HepG2 (cell line): ENCODE measurements at places on chromosomes 1 and 21. TPM values are rescaled to one million over a fixed set of nuclear protein-coding genes. Genes with fewer than 3 reads are reported as not detected.

- H3K27me3 ChIP-seq, result no peaks in the 10 kb centered on the region; the same call in 2 of the 3 replicates
- H3K27ac ChIP-seq, result no peak overlapping the region
- DNase-seq, result no peak
- H3K4me3 ChIP-seq, result no peak overlapping the region
- peaks cover 65% of the 10 kb centered on the region for H3K4me1 ChIP-seq
- H3K36me3 ChIP-seq, result no peaks in the 10 kb centered on the region
Measured at GRCh38 chr1:111596499-111596898, 23.1 kb upstream of the RAP1A start.

GRCh38 chr1:88961081-88961480, 31.3 kb downstream of the KYAT3 start:
- peaks cover 2% of the 10 kb centered on the region; the same call in 1 of the 2 replicates for H3K36me3 ChIP-seq
- no peak overlapping the region for H3K4me3 ChIP-seq
- H3K4me1 ChIP-seq, result no peaks in the 10 kb centered on the region

DNA sequence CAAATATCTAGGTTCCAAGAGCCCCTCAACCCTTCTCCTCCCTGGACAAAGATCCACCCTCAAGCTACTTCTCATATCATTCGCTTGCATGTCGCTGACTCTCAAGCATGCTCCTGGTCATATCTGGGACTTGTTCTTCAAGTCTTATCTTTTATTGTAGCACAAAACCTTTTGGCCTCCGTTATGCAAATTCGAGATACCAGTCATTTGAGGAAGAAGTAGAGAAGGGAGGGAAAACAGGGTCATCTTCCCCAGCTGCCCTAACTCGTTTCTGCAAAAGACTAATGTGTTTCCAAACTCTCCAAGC, 63.8 kb upstream of the ETS2 start:
- no peak overlapping the region for H3K4me3 ChIP-seq
- no peaks in the 10 kb centered on the region for H3K36me3 ChIP-seq
- DNase-seq, result no peak
- H3K4me1 ChIP-seq, result peaks cover 15% of the 10 kb centered on the region

The SERPINC1 gene
- 107 and 205 TPM in 2 replicates for total RNA-seq

DNA sequence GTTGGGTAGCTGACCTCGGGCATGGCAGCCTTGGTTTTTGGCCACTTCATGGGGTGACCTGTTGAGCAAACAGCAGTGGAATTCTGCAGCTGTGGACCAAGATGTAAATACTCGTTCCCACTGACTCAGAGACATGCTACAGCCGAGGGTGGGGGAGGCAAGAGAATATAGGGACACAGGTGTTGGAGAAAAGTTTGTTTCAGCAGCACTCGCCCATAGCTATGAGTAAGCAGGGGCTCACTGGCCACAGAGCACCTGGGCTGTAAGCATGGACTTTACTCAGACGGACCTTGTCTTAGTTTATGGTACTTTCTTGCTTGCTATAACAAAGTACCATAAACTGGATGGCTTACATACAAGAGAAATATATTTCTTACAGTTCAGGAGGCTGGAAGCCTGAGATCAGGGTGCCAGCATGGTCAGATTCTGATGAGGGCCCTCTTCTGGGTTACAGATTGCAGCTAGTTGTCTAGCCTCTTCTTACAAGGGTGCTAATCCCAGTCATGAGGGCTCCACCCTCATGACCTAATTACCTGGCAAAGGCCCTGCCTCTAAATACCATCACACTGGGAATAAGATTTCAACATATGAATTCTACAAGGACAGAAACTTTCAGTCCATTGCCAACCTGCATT, 437.2 kb upstream of the DAB1 start:
- no peaks in the 10 kb centered on the region for H3K4me1 ChIP-seq
- no peak overlapping the region for H3K4me3 ChIP-seq
- H3K27me3 ChIP-seq, result no peaks in the 10 kb centered on the region
- H3K36me3 ChIP-seq, result no peaks in the 10 kb centered on the region

The HCRTR1 gene
- not detected in 2 replicates for total RNA-seq

DNA sequence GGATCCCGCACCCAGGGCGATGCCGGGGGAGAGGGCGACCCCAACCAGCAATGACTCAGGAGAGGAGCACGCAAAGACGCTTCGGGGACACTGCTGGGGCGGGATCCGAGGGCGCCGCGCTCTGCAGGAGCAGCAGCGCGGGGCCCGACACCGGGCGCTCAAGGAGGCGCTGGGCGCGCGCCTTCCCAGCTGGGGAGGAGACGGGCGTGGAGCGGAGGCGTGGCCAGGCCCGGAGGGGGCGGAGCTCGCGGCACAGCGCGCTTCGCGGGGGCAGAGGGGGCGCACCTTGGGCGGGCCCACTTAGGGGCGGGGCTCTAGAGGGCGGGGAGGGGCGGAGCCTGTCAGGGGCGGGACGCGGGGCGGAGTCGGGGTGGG, 369 bp downstream of the SUMO3 start:
- H3K4me3 ChIP-seq, result peak overlapping the region; percentile 72; the same call in 1 of the 2 replicates
- H3K27me3 ChIP-seq, result no peaks in the 10 kb centered on the region
- peak; percentile 27 for DNase-seq
- H3K36me3 ChIP-seq, result peaks cover 5% of the 10 kb centered on the region

- no peaks in the 10 kb centered on the region for H3K27me3 ChIP-seq
- no peaks in the 10 kb centered on the region for H3K4me1 ChIP-seq
- peaks cover 22% of the 10 kb centered on the region for H3K36me3 ChIP-seq
Measured at GRCh38 chr1:8439015-8439702, 121.2 kb downstream of the SLC45A1 start.

DNA sequence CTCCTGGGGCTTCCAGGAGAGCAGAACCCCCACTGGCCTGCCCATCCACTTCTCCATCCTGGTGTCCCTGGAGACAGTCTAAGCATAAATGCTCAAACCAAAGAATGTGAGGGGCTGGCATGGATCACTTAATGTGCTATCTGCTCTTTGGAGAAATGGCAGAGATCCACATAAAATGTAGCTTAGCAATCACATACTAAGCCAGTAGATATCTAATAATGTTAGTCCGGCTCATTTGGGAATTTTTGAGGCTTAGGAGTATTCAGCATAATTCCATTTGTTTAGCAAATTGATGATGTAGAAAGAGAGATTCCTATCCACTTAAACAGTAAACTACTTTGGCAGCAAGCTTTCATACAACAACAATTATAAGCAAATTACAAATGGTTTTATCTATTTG, 90.7 kb downstream of the TENT5C start:
- no peak overlapping the region for H3K27ac ChIP-seq
- H3K27me3 ChIP-seq, result peaks cover 2% of the 10 kb centered on the region; the same call in 1 of the 2 replicates
- DNase-seq, result no peak
- H3K36me3 ChIP-seq, result no peaks in the 10 kb centered on the region
- H3K4me1 ChIP-seq, result no peaks in the 10 kb centered on the region

- H3K27ac ChIP-seq, result no peak overlapping the region
- H3K4me1 ChIP-seq, result no peaks in the 10 kb centered on the region
- H3K27me3 ChIP-seq, result no peaks in the 10 kb centered on the region
- H3K4me3 ChIP-seq, result no peak overlapping the region
- H3K36me3 ChIP-seq, result no peaks in the 10 kb centered on the region
- no peak for DNase-seq
Measured at GRCh38 chr1:14037101-14037847, 337.3 kb downstream of the PRDM2 start.

GRCh38 chr1:32275424-32275823, 16.5 kb upstream of the HDAC1 start:
- H3K4me1 ChIP-seq, result peaks cover 21% of the 10 kb centered on the region
- no peaks in the 10 kb centered on the region for H3K36me3 ChIP-seq
- no peak for DNase-seq
- no peak overlapping the region for H3K4me3 ChIP-seq

GRCh38 chr21:45296638-45297037, 8.9 kb upstream of the POFUT2 start:
- no peaks in the 10 kb centered on the region for H3K36me3 ChIP-seq
- H3K4me1 ChIP-seq, result peaks cover 73% of the 10 kb centered on the region
- no peak overlapping the region for H3K27ac ChIP-seq
- no peaks in the 10 kb centered on the region; the same call in 1 of the 2 replicates for H3K27me3 ChIP-seq
- H3K4me3 ChIP-seq, result no peak overlapping the region
- DNase-seq, result no peak

The GBP6 gene
- not detected in 2 replicates for total RNA-seq

The WARS2 gene
- 18.8 and 27.5 TPM in 2 replicates for total RNA-seq

DNA sequence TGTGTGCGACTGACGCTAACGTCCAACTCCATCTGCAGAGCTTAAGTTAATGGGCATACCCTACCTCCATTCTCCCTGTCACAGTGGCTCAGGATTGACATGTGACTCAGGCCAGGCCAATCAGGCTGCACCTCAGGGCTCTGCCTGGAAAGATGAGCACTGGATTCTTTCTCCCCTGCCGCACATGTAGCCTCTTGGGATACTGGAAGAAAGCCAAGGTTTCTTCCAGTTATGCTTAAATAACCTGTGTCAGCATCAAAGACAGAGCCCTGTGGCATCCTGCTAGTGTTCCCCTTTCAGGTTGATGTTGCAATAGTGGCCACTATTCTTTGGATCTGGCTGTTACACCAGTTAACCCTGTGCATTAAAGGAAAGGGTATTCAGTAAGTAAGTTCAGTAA, 55.0 kb upstream of the SYT6 start:
- H3K4me1 ChIP-seq, result no peaks in the 10 kb centered on the region
- H3K27ac ChIP-seq, result no peak overlapping the region
- no peak for DNase-seq
- no peak overlapping the region for H3K4me3 ChIP-seq
- H3K27me3 ChIP-seq, result peaks cover 1% of the 10 kb centered on the region; the same call in 1 of the 2 replicates
- no peaks in the 10 kb centered on the region for H3K36me3 ChIP-seq

DNA sequence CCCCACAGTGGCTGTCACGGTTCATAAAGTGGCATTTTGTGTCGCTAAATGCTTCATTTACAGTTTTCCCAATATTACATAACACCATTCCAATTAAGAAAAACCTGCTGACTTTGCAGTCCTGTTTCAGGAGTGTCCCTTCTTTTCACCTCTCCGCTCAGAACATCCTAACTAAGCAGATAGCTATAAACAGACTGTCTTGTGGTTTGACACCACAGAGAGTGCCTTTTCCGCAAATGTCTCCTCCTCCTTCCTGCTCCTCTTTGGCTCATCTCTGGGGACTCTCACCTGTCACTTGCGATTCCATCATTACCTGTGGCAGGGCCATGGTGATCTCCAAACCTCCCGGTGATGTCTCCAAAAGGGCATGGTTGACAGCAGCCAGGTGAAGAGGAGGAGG, 119.0 kb downstream of the CNIH3 start:
- no peaks in the 10 kb centered on the region for H3K36me3 ChIP-seq
- no peaks in the 10 kb centered on the region; the same call in 1 of the 2 replicates for H3K27me3 ChIP-seq
- no peak overlapping the region for H3K4me3 ChIP-seq
- DNase-seq, result no peak
- peaks cover 16% of the 10 kb centered on the region for H3K4me1 ChIP-seq
- no peak overlapping the region for H3K27ac ChIP-seq

DNA sequence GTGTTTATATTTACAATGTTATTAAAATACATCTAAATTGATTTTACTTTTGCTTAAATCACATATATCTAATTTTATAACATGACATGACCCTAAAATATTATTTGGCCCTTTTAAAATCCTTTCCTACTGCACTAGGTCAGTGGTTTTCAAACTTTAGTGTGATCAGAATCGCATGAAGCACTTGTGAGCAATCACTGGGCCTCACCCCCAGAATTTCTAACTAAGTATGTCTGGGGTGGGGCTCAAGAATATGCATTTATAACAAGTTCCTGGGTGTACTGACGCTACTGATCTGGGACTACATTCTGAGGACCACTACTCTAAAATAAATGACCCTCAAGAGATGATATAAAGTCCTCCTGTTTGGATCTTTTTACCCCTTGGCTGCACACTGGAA, 8.8 kb downstream of the COL24A1 start:
- H3K36me3 ChIP-seq, result no peaks in the 10 kb centered on the region
- no peak overlapping the region for H3K27ac ChIP-seq
- no peaks in the 10 kb centered on the region for H3K27me3 ChIP-seq
- no peaks in the 10 kb centered on the region for H3K4me1 ChIP-seq

GRCh38 chr1:33010932-33011731, 25.6 kb downstream of the AK2 start:
- H3K27ac ChIP-seq, result no peak overlapping the region
- no peak overlapping the region for H3K4me3 ChIP-seq
- no peak for DNase-seq
- H3K4me1 ChIP-seq, result peaks cover 3% of the 10 kb centered on the region; the same call in 1 of the 2 replicates
- peaks cover 22% of the 10 kb centered on the region for H3K36me3 ChIP-seq

The LCE3E gene
- not detected in 2 replicates for total RNA-seq

DNA sequence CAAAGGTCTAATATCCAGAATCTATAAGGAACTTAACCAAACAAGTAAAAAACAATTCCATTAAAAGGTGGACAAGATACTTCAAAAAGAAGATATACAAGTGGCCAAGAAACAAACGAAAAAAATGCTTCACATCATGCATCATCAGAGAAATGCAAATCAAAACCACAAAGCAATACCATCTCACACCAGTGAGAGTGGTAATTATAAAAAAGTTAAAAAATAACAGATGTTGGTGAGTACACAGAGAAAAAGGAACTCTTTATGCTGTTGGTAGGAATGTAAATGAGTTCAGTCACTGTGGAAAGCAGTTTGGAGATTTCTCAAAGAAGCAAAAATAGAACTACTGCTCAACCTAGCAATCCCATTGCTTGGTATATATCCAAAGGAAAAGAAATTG, 218.6 kb downstream of the SLC44A5 start:
- H3K36me3 ChIP-seq, result no peaks in the 10 kb centered on the region
- no peaks in the 10 kb centered on the region for H3K27me3 ChIP-seq
- H3K4me1 ChIP-seq, result no peaks in the 10 kb centered on the region
- DNase-seq, result no peak
- no peak overlapping the region for H3K4me3 ChIP-seq

DNA sequence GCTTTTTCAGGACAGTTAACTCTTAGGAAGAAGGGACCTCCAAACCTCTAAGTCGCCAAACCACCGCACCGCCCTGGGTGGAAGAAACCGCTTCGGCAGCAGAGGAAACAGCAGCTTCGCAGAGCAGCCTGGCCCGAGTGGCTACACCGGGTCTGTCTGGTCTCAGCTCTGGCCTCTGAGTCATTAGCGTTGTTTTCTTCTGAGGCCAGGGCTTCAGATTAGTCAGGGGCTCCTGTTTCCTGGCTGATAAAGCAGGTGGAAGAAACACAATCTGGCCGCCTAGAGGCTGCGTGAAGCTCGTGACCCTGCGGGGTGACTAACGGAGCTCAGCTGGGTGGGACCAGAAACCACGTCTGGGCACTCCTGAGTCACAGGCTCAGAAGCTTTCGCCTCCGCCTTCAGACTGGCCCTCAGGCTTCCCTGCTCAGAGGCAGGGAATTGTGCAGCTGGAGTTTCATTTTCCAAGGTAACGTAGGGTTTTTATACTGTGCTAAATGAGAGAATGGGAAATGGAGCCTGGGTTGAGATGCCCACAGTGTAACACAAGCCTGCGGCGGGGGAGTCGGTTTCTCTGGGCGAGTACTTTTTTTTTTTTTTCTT, 44.9 kb downstream of the CHAF1B start:
- H3K4me3 ChIP-seq, result no peak overlapping the region; the same call in 1 of the 2 replicates
- peaks cover 31% of the 10 kb centered on the region for H3K4me1 ChIP-seq
- no peaks in the 10 kb centered on the region for H3K36me3 ChIP-seq
- no peaks in the 10 kb centered on the region for H3K27me3 ChIP-seq
- DNase-seq, result peak; percentile 69
- peak overlapping the region; percentile 22 for H3K27ac ChIP-seq

The GUCA2B gene
- not detected in 2 replicates for total RNA-seq

- H3K27me3 ChIP-seq, result no peaks in the 10 kb centered on the region
- H3K4me3 ChIP-seq, result no peak overlapping the region
- no peak for DNase-seq
Measured at GRCh38 chr1:67618285-67619018, 66.5 kb upstream of the GADD45A start.

The CYP4A22 gene
- total RNA-seq, result not detected in 2 replicates

The OR6N1 gene
- total RNA-seq, result not detected in 2 replicates

GRCh38 chr21:36282568-36283230, 37.3 kb upstream of the MORC3 start:
- no peaks in the 10 kb centered on the region for H3K36me3 ChIP-seq
- no peak overlapping the region for H3K27ac ChIP-seq
- no peaks in the 10 kb centered on the region for H3K27me3 ChIP-seq
- no peaks in the 10 kb centered on the region for H3K4me1 ChIP-seq
- H3K4me3 ChIP-seq, result no peak overlapping the region
